ENCODE measurements at places on chromosomes 1 and 21.

- no peak for DNase-seq
Observed at GRCh38 chr1:155052439-155053395, 1.6 kb downstream of the ADAM15 start.

DNA sequence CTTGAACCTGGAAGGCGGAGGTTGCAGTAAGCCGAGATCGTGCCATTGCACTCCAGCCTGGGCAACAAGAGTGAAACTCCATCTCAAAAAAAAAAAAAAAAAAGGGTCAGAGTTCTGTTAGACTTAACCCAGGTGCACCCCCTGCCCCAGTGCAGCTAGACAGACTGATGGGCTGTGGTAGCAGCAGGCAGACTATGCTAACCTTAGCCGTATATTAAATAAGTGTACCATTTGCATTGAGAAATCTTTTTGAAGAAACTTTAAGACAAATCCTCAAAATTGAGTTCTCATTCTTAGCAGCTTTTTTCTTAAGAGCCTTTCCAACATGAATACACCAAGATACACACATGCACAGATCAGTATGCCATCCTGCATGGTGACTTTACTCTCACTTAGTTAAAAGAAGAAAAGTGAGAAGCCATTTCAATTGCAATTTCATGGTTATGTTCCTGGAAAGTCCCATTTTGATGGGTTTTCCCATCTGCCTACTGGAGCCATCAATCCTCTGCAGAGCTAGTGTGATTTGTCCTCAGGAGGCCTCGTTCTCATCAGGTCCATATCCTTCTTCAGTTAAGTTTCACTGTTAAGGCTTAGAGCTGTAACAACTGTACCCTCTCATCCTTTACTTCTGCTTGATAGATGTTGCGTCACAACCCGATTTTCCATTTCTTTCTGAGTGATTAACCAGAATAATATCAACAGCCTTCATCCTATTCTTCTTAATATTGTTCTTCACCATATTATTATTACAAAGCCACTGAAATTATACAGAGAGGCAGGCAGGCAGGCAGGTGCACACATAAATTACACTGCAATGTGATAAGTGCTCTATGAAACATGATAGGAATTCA, 7.3 kb downstream of the FCRLB start:
- no peak for DNase-seq

GRCh38 chr1:36771240-36771639, 263.1 kb downstream of the GRIK3 start:
- peak; percentile 72 for DNase-seq

GRCh38 chr1:209042413-209042812, 541.1 kb upstream of the CAMK1G start:
- no peak for DNase-seq

GRCh38 chr1:87426463-87427249, 98.0 kb downstream of the LMO4 start:
- no peak for DNase-seq

DNA sequence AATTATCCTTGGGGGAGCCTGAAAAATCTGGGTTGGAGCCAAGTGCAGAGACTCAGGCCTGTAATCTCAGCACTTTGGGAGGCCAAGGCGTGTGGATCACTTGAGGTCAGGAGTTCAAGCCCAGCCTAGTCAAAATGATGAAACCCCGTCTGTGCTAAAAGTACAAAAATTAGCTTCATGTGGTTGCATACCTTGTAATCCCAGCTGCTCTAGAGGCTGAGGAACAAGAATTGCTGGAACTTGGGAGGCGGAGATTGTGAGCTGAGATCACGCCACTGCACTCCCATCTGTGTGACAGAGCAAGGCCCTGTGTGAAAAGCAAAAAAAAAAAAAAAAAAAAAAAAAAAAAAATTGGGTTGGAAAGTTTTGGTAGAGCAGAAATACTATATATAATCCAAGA, 1563.6 kb upstream of the PRMT6 start:
- DNase-seq: no peak

DNA sequence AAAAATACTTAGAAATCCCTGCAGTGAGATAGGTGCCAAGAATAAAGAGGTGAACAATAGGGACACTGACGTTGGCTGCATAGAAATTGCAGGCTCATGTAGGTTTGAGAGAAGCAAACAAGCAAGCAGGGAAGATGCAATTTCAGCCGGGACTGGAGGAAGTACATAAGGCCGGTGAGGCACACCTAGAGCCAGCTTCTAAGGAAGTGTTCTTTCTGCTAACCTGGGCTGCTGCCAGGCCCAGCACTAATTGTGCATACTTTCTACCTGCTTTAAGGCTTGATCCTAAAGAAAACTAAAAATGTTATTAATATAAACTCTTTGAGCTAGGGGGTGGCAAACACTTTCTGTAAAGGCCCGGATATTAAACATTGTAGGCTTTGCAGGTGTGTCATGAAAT, 71.0 kb downstream of the LMO4 start:
- peak; percentile 37 for DNase-seq

DNA sequence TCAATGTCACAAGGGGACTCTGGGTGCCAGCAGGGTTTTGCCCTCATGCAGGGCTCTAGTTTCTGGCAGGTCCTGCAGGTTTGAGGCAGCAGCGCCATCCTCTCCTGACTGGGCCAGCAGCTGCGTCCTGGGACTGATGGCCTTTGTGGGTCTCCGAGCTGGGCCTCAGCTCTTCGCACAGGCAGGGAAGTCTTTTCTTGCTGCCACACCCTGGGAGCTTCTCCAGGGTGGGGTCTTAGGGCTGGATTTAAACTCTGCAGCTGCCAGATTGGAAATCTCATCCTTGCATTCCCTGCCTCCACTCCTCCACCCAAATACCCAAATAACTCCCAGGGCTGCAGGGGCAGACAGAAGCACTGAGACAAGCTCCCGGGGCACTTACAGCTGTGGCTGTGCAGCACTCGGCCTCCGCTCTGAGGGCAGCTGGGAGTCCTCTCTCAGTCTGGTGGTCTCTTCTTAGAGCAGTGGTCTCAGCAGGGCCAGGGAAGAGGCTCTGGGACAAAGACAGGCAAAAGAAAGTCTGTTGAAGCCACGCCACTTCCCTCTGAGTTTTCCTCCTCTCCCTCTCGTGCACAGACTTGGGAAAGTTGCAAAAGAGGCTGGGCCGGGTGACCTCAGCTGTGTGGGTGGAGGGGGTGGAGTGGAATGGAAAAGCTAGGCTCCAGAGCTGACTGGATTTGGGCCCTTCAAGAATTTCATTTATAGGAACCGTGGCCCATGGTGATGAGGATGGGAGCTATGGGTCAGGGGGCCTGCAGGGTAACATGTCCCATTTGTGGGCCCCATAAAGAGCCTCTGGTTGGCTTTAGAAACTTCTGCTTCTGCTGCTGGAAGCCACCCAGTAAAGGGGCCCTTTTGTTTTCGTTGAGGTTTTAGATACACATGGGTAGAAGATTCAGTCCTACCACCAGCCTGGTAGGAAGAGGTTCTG, at the start of gene RAB7B:
RAB7B (minus strand) TSS at position 525 of the 931 bp plus-strand sequence. CDS start 9,260 bp downstream, outside the sequence.
- DNase-seq: no peak

- DNase-seq: no peak
Observed at GRCh38 chr1:165851034-165851658, 23.7 kb downstream of the UCK2 start.

DNA sequence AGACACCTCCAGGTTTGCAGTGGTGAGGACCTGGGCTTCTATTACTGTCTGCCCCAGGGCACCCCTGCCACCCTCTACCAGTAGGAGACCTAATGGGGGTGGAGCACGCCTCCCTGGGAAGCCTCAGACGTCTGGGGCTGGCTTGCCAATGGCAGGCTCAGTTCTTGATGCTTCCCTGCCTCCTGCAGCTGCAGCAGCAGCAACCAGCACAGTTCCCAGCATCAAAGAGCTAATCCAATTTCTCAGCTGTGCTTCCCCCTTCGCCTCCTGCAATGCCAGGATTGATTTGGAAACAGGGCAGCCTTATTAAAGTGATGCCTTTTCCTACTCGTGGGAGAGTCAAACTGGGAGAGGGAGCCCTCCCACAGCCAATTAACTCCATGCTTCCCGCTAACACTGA, 8.2 kb downstream of the SYT2 start:
- DNase-seq: no peak

- DNase-seq: no peak
Observed at GRCh38 chr1:154414606-154415005, 9.5 kb downstream of the IL6R start.

DNA sequence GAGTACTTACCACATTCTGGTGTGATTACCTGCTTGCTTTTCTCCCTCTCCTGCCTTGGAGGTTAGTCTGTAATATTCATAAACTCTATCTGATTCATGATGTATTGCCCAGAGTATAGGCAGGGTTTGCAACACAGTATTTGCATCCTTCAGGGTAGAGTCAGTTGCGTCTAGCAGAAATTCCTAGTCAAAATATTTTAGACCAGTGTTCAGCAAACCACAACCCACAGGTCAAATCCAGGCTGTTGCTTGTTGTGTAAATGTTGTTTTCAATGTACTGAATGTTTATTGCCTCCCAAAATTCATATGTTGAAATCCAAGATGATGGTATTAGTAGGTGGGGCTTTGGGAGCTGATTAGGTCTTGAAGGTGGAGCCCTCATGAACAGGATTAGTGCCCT, 82.9 kb downstream of the NGF start:
- no peak for DNase-seq

DNA sequence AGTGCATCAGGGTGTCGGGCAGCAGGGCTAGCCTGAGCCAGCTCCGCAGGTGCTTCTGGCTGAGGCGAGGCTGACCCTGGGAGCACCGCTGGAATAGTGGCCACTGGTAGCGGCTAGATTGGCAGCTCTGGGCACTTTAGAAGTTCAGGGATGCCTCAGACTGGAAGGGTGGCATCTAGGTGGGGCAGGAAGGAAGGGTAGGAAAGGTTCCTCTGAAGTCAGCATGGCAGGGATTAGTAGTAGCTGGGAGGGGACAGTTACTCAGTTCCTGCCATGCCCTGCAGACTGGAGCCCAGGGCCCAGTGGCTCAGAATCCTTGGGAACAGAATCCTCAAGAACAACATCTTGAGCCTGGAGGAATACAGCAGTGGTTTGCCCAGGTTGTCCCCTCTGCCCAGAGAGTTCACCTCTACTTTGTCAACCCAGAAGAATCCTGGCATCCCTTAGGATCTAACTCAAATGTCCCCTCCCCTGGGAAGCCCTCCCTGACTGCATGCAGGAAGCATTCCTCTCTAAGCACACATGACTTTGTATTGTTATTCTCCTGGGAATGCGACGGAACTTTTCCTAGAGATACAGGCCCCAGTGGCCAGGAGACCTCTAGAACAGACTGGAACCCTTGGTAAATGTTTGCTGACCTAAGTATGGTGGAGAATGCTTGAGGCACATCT, 39.5 kb upstream of the BCAR3 start:
- no peak for DNase-seq

GRCh38 chr1:53378932-53379661, 51.2 kb upstream of the LRP8 start:
- no peak for DNase-seq

GRCh38 chr1:18938008-18938706, 18.3 kb downstream of the IFFO2 start:
- no peak for DNase-seq

DNA sequence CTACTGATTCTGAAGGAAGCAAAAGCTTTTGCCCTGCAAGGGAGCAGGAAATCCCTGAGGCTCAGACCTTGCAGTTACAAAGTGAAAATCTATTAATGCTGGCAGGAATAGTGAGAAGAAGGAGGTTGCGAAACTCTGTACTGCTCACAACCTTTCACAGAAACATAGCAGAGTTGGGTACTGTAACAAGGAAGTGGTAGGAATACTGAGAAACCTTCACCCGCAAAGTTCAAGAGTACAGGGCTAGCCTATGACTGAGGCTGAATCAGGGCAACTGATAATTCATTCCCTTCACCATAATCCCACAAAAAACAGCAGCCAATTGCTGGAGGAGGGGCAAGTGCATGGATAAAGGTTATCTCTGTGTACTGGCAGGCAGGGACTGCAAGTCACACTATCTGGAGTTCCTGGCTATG, 23.9 kb upstream of the KCTD3 start:
- no peak for DNase-seq

DNA sequence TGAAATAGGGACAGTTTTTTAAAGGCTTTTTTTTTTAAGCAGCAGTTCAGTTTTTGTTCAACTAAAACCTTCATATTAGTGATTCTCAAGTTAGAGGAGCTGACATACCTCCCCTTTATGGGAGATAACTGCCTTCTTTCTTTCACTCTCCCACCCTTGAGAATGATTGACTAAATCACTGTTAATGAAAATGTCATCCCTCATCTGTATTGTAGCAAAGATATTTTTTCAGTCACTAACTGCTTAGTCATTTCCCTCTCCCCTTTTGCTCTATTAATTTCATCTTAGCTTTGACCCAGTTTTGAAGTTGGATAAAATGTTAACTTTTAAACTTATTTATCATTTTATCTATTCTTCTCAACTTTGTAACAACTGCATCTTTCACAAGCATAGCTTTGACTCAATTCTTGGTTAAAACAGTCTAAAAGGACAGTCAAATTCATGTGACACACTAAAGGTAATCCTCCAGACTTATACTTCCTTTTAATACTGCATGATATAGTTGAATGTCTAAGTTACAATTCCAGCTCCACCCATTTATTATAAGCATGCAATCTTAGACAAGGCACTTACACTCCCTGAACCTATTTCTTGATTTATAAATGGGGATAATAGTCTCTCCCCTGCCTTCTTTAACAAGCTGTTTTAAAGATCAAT, 17.1 kb downstream of the CAPZA1 start:
- no peak for DNase-seq

DNA sequence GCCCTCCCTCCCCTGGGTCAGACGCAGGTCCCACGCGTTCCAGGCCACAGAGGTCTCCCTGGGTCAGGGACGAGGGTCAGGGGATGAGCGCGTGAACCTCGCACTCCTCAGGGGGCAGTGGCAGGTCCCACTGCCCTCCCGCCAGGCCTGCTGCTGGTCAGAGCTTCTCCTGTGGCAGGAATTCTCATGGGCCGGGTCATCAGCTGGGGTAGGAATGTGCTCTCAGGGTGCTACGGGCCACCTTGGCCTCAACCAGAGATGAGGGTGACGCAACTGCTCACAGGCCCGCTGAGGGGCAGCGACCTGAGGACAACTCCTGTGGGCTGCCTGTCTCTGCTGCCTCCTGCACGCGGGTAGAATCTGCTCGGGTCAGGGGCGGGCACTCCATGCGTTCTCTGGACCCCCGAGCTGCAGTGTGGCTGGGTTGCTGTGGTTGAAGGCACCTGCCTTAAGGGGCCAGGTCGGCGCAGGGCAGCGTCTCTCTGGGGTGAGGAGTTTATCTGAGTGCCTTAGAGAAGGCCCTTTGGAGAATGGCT, 128.8 kb downstream of the PRDM16 start:
- no peak for DNase-seq

GRCh38 chr1:168279253-168279652, 1.4 kb upstream of the TBX19 start:
- no peak for DNase-seq

DNA sequence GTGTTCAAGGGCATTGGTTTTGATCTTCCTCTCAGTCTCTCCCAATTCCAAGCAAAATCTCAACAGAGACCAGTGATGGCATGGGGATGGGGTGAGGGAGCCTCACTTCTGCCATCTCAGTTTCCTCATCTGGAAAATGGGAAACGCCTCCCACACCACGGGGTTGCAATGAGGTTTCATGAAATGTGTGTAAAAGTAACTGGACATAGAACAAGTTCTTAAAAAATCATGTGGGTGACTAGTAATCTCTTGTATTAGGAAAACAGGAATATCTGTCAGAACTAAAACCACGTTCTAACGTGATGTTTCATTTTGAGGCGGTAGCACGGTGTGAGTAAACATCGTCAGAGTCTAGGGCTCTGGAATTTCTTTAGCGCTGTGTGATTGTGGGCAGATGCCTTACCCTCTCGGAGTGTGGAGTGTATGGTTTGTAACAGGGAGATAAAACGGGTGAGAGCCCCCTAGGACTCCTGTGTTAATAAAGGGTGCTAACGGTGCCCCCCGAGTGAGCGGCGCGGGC, 55.5 kb upstream of the DNAJC6 start:
- DNase-seq: no peak

- no peak for DNase-seq
Observed at GRCh38 chr1:27562021-27562420, 41.9 kb downstream of the AHDC1 start.
